ENCODE measurements at places on chromosomes 2 and 18.

DNA sequence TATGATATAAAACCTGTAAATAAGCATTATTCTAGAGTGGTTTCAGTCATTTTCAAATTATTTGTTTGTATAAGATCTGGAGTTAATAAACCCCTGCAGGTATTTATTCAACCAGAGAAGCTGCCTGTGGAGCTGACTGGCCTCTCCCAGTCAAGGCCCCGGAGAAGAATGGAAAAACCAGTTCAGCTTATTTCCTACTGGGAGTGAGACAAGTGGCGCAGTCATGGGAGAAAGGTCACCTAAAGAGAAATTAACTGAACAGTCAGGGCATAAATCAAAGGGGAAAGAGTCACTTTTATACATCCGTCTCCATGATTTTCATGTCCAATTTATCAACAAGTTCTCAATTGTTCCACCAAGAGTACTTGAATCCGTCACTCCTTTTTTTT is 240.9 kb downstream of the RNF152 start:
- DNase-seq = no peak

DNA sequence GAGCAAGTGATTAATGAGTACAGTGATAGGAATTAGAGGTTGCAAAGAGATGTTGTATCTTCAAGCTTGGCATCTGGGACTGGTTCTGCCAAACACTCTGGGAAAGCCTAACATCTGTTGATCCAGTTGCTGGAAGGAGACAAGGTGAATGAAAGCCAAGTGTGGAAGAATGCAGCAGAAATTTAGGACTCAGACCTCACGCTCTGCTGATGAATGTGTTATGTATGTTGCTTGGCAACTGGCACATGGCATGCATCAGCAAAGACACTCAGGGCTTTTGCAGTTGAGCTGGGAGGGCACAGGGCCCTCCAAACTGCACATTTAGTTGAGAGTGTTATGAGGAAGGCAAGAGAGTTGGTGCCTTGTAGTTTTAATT is 105.5 kb downstream of the COLEC12 start:
- no peak for DNase-seq

DNA sequence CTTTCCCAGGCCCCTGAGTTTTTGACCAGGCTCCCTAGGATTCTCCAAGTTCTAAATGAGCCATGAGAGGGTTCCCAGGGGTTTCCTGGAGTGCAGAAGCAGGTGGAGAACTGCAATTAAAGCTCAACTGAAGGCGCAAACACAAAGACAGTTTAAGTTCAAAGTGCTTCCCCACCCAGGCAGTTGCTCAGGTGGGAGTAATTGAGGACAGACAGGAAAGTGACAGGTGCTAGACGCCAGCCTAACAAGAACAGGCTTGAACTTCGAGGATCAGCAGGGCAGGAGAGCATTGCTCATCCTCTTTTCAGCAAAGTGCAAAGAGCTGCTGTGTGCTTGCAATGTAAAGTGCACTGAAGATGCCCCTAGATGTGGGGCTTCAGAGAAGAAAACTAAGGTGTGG is 77.2 kb upstream of the ST8SIA3 start:
- DNase-seq = no peak

GRCh38 chr18:11713756-11714155 is 24.7 kb downstream of the GNAL start:
- no peak for DNase-seq

GRCh38 chr2:216698895-216699294 is 3.5 kb upstream of the IGFBP5 start:
- no peak for DNase-seq

DNA sequence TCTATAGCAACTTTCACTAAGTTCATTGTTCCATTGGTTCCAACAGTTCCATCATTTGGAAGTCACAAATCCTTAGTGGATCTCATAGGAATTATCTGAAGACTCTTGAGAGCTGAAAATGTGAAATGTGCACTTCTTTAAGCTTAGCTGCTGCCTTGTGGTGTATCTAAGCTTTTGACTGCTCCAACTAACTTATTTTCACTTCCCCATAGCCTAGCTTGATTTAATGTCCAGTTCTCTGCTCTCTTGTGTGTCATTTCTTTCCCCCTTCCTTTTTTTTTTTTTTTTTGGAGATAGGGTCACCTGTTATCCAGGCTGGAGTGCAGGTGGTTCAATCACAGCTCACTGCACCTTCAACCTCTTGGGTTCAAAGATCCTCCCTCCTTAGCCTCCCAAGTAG is 34.9 kb upstream of the CD302 start:
- DNase-seq = no peak

- no peak for DNase-seq
Measured at GRCh38 chr2:217714287-217714751, 288.5 kb downstream of the TNS1 start.

DNA sequence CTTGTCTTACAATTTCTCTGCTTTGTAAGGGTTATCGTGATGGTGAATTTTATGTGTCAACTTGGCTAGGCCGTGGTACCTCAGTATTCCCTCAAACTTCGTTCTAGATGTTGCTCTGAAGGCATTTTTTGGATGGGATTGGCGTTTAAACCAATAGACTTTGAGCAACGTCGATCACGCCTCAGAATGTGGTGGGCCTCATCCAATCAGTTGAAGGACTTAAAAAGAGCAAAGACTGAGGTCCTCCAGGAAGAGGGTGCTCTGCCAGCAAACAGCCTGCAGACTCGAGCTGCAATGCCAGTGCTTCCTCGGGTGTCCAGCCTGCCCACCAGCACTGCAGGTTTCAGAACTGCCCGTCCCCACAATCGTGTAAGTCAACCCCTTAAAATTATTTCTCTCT is 145.8 kb upstream of the SALL3 start:
- no peak for DNase-seq

DNA sequence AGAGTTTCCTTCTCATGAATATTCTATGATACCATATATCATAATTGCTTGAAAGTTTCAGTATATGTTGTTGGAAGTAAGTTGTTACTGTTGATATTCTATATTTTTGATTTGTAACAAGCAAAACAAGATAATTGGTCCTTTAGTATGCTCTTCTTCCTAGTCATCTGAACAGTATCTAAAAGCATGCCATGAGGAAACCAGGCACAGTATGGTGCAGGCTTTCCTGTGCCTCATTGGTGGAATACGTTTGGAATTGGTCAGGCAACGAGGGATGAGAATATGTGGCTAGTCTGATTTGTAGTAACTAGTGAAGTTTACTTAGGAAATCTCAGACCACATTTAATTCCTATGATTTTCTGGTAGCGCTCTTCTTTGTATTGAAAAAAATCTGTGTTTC is 22.8 kb downstream of the ASXL3 start:
- DNase-seq = no peak

DNA sequence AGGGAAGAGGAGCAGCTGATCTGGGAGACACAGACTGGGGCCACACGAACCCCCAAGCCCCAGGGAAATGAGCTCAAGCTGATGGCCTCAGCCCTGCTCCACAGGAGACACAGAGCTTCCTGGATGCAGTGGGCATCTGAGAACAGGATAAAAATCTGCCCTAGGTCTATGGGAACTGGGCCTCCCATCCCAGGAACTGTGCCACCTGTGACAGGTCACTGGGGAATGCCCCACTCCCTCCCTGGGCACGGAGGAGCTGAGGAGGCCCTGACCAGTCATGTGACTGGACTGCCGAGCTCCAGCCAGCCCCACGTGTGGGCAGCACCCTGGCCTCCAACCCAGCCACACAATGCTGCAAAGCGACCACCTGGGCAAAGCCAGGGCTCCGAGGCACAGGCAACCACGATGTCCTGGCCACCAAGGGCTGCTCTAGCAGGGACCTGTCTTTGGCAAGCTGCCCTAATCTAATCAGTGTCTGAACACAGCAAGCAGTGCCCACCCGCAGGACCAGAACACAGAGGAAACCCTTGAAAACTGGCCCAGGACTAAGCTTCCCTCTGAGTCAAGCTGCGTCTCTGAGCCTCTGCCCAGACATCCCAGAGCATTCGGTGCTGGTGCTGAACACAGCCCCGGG is 57.8 kb upstream of the ID2 start:
- no peak for DNase-seq

DNA sequence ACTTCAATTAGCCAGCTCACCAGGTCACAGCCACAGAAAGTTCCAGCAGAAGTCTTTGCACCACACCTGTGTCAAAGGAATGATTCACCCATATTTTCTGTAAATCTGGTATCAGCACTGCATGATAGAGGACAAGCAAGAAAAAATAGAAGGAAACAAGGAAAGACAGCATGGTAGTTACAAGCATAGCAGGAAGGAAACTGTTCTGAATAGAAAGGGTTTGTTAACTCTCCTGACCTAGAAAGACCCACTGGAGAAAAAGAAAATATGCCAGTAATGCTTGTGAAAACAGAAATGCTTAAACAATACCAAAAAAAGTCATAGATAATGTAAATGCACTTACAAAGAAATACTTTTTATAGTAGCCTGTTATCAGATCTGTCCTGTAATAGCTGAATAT is 40.8 kb downstream of the SCRN3 start:
- DNase-seq = no peak

- DNase-seq = no peak
Measured at GRCh38 chr18:36025025-36025424, 42.3 kb downstream of the RPRD1A start.

GRCh38 chr2:96107708-96108065 is 8.7 kb downstream of the ADRA2B start:
- DNase-seq = no peak

GRCh38 chr2:54384301-54385203 is 71.6 kb upstream of the SPTBN1 start:
- no peak for DNase-seq

DNA sequence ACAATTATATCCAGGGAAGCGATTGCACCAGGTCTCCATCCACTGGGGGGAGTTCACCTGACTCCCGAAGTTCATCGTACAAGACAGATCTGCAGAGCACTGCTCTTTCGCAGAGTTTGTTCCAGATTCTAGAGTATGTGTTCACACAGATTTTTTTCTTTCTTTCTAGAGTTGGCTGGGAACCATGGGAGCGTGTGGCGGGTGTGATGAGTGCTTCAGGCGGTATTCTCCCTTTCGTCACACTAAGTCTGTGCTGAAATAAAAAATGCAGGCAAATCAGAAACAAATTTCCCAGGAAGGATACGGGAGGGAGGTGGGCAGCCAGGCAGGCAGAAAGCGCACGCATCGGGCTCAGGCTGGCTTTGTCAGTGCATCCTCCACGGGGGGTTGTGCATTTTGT is 129.8 kb upstream of the SOX11 start:
- no peak for DNase-seq

DNA sequence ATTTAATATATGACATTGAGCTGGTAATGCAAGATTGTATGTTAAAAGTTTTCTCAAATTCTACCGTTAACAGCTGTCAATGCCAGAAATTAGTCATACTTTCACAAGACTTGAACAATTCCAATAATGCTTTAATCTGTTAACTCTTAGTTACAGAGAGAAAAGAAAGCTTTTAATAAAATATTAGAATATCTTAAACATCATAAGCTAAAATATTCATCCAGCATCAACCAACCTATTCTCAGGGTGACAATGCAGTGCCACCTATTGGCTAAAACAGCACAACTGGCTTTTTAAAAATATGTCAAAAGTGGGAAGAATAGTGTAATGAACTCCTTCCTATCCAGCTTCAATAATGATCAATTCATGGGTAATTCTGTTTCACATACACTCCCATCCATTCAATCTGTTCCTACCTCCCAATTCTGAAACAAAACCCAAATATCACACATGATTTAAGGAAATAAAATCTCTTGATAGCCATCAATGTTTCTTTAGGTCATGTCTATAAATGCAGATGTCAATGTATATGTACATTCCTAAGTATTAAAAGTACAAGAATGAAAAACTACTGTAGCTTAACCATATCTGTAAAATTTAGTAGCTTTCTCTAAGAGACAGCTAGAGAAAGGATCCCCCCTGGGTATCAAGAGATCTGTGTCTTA is 79.8 kb upstream of the CCDC141 start:
- DNase-seq = no peak

- DNase-seq = no peak
Measured at GRCh38 chr2:237627441-237628246, at the start of gene LRRFIP1. TSS of gene LRRFIP1 (plus strand) at chr2:237627587. CDS start at chr2:237627645, 58 bp downstream.

DNA sequence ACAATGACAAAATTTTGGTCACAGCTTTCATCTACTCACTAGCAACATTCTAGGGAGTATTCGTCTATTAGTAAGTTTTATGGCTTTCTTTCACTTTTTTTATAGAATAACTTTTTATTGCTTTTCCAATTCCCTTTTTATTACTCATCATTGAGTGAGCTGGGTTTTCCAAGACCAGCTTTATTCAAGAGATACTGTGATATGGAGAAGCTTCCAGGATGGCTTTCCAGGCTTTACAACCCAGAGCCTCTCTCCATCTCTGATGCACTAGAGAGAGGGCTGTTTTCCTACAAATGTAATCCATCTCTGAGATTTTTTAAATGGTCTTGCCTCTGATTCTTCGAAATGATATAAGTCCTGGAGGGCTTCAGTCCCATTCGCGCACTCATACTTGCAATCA is 118.3 kb downstream of the LDLRAD4 start:
- no peak for DNase-seq

- DNase-seq = no peak
Measured at GRCh38 chr18:74521068-74521725, 13.1 kb upstream of the CNDP1 start.

DNA sequence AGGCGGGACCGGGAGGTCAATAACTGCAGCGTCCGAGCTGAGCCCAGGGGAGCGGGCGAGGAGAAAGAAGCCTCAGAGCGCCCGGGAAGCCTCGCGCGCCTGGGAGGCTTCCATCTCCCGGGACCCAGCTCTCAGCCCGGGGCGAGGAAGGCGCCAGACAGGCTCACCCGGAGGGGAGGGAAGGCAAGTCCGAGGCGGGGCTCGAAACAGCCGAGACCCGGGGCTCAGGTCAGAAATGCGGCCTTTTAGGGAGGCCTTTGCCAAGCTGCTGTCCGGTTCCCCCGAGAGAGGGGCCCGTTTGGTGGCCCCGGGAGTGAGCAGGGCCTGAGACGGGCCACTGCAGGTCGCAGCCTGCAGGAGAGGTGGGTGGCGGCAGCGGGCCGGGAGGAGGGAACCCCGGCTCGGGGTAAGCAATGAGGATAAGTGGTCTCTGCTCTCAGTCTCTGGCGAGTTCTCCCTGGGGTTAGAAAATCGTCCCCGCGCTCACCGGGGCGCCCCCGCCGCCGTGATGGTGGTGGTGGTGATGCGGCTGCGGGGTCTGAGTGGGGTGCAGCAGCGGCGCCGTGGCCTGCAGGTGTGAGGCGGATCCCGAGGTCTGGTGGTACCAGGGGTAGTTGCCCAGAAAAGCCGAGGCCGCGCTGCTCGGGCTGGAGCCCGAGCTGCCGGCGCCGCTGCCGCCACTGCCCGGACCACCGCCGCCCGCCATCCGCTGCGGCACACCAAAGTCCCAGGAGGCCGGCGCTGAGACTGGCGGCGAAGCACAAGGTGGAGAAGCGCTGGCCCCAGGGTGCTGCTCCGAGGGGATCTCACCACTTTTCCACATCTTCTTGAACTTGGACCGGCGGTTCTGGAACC is 2.4 kb downstream of the DLX2 start:
- DNase-seq = no peak

DNA sequence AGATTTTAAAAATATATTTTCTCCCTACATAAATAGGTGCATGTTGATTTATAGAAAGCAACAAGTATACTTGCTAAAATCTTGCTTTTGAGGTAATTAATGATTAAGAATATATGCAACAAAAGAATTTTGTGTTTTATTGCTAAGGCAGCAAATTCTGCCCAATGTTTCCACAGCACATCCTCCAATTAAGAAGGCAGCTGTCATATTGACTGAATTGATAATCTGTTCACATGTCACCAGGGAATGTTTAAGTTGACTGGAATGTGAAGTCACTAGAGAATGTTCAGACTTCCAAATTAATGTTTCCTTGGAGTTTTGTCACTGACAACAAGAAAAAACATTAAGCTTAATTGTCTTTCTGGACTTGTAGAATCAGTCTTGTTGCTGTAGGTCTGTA is 1602.7 kb upstream of the SLC39A10 start:
- DNase-seq = no peak

- DNase-seq = no peak
Measured at GRCh38 chr2:66555501-66556324, 120.8 kb downstream of the MEIS1 start.
